ENCODE measurements at places on chromosomes 7 and 10.

DNA sequence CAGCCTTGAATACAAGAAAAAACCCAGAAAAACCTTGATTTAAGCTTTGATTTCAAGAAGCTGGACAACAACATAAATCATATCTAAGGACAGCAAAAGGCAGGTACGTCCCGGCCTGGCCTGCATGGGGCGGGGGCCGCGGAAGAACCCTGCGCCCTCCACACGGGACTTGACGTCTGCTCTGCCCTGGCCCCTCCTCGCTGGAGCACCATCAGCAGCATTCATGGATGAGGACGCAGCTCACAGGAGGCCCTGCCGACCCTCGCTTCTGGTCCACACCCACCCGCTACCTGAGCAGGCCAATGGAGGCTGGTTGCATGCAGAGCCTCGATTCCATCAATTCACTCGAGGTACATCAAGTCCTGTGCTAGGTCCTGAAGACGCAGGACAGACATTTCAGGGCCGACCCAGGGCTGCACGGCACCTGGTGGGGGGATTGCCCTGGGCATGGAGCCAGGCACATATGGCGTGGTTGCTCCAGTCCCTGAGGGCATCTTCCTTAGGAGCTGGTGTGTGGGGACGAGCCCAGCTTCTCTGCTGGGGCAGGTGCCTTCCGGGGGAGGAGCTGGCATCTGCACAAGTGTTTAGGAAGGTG lies 63.1 kb upstream of the NKX6-2 start:
- no peak for DNase-seq

DNA sequence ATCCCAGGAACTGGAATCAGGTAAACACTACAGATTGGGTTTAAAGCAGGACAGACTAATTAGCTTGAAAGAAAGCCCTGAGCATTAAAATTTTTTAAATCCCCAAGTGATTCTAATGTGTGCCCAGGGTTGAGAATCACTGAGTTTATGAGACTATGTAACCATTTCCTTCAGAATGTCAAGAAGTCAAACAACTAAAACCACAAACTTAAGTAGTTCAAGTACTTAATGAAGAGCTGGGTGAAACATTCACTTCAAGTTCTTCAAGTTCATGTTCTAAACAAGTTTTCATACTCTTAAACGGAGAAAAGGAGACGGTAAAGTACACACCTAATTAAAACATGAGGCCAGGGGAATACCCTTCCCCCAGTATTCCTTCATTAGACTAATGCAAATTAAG lies 28.2 kb upstream of the TLL2 start:
- no peak for DNase-seq

GRCh38 chr10:44689368-44689767 lies 221.8 kb upstream of the TMEM72 start:
- no peak for DNase-seq

DNA sequence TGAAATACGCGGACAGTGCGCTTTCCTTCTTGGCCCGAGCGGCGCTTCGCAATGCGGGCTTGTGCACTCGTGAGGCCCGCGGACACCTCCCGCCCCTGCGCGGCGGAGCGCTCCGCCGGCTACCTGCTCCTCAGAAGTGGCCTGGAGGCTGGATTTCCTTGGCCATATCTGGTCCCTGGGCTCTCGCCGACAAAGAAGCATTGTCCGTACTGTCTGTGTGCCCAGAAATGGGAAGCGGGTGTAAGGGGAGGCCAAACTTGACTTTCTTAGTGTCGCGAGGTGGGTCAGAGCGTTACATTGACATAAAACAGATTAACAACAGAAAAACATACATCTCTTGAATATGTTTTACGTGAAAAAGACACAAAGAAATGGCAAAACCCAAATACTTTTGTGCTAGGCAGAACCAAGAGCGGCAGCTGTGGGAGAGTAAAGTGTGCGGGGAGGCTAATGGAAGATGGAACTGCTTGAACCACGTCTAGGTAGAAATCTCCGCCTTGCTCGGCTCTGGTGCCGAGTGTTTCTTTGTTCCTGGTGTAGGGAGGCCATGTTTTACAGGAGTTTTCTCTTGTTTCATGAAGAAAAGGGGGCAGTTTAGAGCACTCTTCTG lies 1.4 kb downstream of the LANCL2 start:
- DNase-seq, result peak; percentile 11

- no peak for DNase-seq
These were observed 6.9 kb upstream of the HYCC1 start for GRCh38 chr7:23020742-23021401.

GRCh38 chr10:122013311-122013780 lies 24.4 kb downstream of the TACC2 start:
- no peak for DNase-seq

DNA sequence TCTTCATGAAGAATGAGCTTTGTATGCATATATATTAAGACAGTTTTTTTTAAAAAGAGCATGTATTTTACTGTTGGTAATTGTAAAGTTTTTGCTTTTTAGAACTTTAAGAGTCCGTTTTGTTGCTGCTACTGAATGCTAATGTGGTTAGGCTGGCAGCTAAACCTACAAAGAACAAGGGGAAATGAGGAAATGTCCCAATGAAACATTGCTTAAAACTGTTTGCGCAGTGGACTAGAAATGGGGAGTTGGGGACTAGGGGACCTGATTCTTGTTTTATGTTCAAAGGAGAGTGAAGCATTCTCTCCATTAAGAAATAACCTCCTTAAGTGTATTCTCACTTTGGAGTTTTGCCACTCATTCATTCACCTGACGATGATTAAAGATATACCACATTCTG lies 5.7 kb downstream of the NRF1 start:
- no peak for DNase-seq
